GF-D8 (cell line): ENCODE measurements at places on chromosomes 12 and 14.

DNA sequence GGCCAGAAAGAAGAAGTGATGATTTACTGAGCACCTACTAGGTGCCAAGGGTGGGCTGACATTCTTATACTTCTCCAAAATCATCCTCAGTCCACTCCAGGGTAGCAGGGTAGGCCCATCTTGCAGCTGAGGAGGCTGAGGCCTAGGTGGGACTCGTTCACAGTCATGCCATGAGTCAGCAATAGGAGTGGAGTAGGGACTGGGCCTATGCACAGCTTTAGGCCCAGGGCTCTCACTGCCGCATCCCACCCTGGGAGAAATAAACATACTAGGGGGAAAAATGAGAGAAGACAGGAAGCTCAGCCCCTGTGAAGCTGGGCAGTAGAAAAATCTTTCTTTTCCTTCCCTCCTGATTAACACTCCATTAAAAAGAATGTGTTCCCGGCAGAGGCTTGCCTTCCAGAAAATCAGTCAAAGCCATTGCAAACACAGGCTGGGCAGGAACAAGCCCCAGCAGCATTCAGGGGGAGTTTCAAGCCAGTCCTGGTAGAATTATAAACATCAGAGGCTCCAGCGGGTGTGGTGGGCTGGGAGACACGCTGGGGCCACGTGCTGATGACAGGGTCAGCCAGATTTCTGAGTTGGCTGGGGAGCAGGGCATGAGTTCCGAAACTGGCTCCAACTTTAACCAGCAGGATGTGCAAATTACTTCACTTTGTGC, 1.8 kb downstream of the HSPB8 start:
- DNase-seq: no peak

DNA sequence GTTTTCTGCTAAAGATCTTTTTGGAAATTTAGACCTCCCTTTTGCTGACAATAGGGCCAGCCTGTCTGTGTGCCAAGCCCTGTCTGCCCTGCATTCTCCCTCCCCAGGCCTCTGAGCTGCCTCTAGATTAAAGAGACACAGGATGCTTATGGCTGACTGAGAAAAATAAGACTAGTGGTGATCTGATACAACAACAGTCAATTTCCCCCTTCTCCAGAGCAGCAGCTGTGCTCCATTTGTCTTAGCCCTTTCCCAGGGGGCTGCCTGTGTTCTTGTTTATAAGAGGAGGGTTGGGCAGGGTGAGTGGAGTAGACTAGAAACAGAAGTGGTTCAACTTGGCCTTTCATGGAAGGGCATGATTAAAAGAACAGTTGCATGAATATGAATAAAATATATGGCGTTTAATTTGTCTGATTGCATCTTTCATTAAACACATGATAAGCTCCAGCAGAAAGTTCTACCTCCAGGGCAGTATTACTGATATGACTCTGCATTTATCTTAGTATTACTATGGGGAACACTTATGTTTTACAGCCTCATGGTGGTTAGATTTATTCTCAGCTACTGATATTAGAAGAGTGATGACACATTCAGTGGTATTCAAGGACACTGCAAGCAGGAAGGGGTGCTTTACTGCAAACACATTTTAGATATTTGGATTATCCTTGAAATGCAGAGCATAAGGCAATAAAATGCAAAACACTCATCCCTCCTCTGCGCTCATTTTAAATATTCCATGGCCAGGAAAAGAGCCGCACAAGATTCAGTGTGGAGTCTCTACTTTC, 150.2 kb upstream of the CLEC14A start:
- no peak for DNase-seq

DNA sequence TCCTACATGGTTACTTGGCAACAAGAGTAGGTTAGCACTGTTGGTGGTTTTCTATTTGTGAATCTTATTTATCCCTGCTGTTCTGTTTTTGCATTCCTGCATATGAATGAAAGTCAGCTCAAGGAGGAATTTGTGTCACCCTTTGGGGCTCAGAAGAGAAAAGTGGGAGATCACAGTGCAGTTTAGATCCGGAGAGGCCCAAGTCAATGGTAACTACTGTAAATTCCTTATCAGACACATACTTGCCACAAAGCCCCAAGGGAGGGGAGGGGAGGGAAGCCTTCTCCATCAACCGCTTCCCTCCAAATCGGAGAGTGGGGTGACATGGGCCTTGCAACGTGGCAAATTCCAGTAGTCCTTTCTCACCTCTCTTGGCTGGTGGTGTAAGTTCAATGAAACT, 15.0 kb downstream of the GSG1 start:
- no peak for DNase-seq

GRCh38 chr12:57153415-57153997, 6.1 kb upstream of the LRP1-AS start:
- no peak for DNase-seq
